ENCODE measurements at places on chromosomes 4 and X. TPM values are rescaled to one million over a fixed set of nuclear protein-coding genes. Genes with fewer than 3 reads are reported as not detected.

DNA sequence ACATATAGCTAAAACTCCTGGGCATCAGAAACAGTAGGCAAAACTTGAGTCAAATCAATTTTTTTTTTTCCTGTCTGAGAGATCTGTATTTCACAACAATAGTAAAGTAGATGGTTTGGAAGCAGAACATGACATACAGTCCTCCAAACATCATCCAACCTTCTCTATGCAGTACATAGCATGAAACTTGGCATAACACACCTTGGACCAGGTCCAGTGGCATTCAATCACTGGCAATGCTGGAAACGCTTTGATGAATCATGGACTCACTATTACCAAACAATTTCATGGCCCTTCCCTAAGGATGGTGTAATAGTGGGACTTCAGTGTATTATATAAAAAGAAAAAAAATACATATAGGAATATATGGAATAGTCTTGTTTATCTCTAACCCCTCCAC, 154.6 kb downstream of the FMR1NB start:
- DNase-seq, result no peak

DNA sequence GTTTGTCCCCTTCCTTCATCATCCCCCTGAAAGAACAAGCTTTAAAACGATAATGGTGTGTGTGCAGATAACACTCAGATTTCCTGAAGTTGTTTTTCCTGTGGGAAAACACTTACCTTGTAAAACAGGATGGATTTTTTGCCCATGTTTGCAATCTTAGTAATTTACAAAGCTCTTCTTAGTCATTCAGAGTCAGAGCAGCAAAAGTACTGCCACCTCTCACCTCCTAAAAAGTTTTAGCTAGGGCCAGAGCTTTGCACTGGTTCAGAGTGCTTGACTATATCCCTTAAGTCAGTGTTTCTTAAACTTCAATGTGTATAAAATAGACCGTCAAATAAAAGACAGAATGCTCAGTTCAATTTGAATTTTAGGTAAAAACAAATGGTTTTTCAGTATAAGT, 62.3 kb downstream of the NKX6-1 start:
- DNase-seq, result no peak

DNA sequence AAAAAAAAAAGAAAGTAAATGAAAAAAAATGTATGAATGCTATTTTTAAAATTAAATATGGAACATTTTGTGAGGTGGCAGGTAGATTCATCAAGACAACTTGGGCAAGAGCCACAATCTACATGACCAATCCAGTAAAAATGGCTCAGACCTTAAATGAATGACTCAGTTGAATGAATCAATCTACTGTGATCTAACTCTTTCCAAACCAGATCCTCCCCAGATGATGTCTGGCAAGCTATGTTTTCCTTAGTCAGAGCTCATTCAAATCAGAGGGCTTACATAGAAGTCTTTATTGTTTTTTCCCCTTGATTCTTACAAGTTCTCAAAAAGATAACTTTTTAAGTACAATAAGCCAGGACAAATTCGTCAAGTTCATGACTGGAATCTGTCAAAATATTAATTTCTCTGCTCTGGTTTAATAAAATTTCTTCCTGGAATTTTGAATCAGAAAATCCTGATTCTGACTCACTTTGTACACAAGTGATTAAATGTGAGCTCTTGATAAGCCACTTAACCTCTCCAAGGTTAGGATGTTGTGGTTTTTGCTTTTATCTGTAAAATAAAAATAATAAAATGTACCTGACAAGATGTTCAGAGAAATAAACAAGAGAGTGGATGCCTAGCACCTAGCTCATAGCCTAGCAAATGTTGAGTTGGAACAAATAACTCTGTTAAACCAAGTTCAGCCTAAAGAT, 105.6 kb upstream of the SMIM31 start:
- DNase-seq, result no peak

- no peak for DNase-seq
Observed at GRCh38 chrX:30812326-30812725, 76.7 kb downstream of the TAB3 start.

- no peak for DNase-seq
Observed at GRCh38 chrX:37545066-37545465, 26.4 kb upstream of the LANCL3 start.

DNA sequence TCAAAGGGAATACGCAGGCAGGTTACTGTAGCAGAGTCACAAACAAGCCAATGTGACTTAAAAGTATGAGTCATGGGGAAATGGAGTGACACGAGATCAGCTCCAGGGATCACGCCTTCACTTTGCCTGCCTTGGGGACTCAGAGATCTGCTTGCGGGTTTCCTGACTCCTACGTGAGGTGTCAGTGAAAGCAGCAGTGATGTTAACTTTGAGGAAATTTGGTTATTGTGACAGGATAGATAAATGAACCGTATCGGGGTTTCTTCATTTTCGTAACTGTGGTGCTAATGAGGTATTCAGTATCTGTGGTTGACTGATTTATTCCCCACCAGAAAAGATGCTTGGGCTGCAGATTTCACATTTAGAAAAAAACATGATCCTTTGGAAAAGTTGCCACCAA, 383.3 kb upstream of the ZFP42 start:
- peak; percentile 16 for DNase-seq

DNA sequence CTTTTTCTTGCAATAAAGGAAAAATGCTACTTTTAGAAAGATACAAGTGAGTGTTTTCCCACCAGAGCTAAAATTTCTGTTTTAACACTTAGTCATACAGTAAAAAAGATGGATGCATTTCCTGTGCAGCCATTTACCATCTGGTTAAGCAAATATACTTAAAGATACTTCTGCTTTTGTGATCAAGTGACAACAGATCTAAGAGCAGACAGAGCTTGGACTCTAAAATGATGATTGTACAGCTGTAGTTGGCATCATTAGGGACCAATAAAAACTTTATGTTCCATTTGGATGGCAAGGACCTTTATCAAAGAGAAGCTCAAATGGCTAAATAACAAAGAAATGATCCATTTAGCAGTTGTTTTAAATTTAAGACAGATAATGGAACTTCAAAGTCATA, 270.8 kb downstream of the FSTL5 start:
- no peak for DNase-seq

DNA sequence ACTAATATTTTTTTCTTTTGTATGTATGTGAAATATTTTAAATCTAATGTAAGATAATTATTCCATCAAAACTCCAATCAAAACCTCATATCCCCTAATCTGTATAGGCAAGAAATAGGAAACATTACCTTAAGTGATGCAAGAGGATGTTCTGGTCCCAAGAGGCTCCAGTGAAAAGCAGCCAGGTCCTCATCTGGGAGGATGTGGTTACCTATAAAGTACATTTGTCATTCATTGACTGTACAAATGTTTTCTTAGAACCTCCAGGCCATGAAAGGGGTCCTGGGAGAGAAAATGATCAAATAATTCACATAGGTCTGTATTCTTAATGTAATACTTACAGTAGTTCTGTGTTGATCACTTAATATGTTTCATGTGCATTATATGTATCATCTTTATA, 25.5 kb downstream of the FAM120C start:
- no peak for DNase-seq

DNA sequence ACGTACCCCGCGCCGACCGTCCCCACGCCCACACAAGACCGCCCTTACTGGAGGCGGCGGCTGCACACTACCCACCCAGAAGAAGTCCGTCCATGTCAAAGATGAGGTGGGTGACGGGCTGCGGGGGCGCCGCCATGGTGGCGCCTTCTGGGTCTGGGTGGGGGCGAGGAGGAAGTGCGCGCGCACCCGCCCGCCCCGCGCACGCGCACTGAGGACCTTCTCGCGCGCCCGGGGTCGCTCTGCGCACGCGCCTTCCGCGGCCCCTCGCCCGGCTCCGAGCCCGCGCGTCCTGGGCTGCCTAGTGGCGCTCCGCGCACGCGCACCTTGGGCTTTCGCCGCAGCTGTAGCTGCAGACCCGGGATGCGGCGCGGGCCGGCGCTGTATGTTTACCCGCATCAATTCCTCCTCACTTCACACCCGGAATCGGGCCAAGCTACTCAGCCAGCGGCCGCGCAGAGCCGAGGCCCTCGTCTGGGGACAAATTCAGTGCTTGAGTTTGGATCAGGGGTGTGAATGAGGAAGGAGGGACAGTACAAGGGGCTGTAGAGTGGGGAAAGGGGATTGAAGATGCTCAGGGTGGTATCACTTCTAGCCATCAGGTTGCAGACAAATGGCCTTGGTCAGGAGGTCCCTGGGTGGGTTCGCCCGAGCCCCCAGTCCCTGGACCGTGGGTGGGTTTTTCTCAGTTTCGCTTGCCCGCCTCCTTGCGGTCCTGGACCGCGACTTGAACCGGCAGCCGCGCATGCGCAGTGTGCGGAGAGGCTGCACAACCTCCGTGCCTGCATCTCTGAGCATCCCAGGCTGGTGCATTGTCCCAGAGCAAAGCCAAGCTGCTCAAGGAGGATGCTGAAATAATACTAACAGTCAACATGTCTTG, at the start of gene PUDP:
TSS of gene PUDP (minus strand) at position 176 of the 877 bp plus-strand sequence. CDS start at position 136, 40 bp downstream.
- peak; percentile 88 for DNase-seq

- DNase-seq, result peak; percentile 58
Observed at GRCh38 chrX:69387567-69388487, 116.3 kb upstream of the NALF2 start.

GRCh38 chr4:119626943-119627266, 1.7 kb downstream of the PDE5A start:
- DNase-seq, result no peak

GRCh38 chr4:23015821-23016220, 323.1 kb downstream of the GBA3 start:
- DNase-seq, result no peak

DNA sequence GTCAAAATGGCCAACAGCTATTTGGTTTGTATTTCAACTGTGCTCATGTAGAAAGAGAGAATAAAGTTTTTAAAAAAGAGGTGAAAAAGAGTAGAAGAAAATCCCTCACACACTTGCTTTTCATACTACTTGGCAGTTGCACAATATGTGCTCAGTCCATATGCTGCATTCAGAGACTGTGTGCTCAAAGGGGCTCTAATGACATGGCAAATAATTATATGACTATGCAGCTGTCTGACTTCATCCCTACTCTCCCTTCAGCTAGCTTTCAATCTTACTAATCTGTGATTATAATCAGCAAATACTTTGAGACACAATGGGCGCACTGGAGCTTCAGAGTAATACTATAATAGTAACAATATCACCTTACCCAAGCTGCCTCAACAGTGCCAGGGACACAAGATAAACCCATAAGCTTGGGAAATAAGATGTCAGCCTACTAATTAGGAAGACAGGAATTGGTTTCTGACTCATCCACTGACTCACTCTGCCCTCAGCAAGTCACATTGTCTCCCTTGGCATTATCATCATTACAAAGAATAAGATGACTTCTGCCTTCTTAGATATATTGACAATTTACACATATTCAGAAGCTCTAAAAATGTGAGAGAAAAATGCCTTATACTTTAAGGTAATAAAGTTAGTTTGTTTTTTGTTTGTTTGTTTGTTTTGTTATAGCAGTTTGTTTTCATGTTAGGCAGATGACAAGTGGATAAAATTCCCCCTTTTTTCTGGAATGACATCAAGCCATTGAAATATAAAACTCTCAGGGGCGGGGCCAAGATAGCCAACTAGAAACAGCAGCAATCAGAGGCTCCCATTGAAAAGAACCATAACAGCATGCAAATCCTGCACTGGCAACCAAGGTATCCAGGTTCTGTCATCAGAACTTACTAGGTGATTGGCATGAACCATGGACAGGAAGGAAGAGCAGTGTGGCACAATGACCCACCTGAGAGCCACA, 311.6 kb downstream of the FAM133A start:
- DNase-seq, result no peak

GRCh38 chr4:42955746-42956505, 63.4 kb downstream of the GRXCR1 start:
- no peak for DNase-seq

DNA sequence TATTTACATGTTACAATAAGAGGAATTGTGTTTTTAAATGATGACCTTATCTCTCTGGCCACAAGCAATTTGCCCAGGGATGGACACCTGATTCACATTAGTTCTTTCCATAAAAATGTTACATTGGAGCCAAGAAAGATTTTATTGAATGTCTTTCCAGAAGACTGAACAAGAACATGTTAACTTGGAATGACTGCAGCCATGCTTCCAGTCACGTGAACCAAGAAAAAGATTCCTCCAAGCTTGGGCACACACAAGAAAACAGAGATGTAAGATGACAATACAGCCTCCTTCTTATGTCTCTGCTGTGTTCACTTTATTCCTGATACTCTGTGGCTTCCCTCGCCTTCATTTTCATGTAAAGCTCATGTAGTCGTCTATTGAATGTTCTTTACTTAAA, 737.6 kb downstream of the TRIML1 start:
- no peak for DNase-seq

DNA sequence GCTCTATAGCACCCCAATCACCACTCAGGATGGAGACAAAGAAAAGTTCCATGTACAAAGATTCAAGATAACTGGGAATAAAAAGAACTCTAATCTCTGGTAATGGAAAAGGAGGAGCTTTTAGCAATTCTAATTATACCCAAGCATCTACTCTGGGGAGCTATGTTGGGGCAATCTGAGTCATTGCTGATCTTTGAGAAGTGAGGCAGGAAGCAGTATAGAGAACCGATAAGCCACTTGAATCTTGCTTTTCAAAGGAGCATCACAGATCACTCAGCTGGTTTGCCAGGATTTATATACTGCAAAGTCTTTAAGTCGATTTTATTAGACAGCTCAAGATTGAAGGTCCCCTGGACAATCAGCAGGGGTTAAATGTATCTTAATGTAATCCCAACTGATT, 220.0 kb downstream of the ENOX2 start:
- DNase-seq, result no peak

- no peak for DNase-seq
Observed at GRCh38 chr4:79272126-79272525, 53.7 kb downstream of the NAA11 start.

DNA sequence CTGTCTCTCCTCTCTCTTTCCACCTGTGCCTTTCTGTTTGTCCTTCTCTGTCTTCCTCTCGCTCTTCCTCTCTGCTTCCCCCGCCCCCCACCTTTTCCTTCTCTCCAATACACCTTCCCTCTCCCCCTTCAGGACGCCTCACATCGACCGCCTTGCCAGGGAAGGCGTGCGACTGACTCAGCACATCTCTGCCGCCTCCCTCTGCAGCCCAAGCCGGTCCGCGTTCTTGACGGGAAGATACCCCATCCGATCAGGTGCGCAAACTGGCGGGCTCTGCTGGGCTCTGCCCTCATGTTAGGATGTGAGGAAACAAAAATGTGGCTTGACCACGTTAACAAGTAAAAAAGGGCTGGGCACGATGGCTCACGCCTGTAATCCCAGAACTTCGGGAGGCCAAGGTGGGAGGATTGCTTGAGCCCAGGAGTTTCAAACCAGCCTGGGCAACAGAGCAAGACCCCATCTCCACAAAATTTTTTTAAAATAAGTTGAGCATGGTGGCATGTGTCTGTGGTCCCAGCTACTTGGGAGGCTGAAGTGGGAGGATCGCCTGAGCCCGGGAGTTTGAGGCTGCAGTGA, 35.2 kb downstream of the ARSF start:
- DNase-seq, result no peak

Gene FOXR2
- polyA plus RNA-seq, result not detected

Gene STX18
- 63.8 TPM for polyA plus RNA-seq

Gene TIMM8A
- polyA plus RNA-seq, result 22.0 TPM

Gene SLC26A1
- 19.3 TPM for polyA plus RNA-seq

Gene CORIN
- polyA plus RNA-seq, result 5.5 TPM

Gene FAM9C
- 0.49 TPM for polyA plus RNA-seq

Gene SLC35A2
- polyA plus RNA-seq, result 28.7 TPM

Gene MAGEA9B
- polyA plus RNA-seq, result not detected

Gene RAB40A
- 4.8 TPM for polyA plus RNA-seq
